ENCODE measurements at places on chromosomes 1 and 21.

DNA sequence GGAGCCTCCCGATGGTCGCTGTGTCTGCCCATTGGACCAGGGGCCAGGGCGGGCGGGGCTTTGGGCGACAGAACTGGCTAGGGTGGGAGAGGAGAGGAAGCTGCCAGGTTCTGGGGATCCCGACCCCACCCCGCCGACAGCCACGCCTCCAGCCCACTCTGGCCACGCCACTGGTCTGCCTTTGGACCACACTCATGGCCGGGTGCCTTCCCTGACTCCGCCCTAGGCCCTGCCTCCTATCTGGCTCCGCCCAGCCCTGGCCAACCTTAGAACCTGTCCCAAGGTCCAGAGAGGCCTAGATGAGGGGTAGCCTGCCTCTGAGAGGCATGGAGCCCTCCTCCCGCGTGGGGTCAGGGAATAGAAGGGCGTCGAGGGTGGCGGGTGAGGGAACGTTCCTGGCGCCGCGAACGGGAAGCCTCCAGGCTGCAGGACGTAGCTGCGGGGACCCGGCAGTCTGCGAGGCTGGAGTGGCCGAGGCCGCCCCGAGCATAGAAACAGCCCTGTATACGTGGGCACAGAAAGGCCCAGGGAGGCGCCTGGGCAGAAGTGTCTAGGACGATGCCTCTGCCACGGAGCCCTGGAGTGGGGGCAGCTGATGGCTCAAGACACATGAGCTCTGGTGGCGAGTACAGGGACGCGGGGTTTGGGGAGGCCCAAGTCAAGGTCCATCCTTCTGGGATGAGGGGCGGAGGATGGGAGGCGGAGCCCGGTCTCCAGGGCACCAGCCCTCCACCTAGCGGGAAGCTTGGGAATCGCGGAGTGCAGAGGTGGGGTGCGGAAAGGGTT, 11.5 kb upstream of the COL16A1 start:
- DNase-seq: peak; percentile 71

DNA sequence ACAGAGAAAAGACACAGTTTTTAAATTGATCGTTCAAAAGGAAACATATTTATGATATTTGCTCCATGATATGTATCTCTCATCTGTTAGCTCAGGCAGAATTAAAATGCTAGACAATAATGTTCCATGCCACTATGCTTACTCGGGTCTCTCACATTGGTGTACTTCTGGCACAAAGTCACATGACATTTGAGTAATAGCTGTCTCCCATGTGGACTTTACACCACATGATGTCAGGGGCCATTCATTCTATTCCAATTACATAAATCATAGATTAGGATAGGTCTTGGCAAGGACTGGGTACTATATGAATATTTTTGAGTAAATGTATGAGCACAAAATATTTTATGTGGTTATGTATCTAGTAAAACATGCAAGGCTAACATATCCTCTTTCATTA, 648.4 kb downstream of the PLA2G4A start:
- DNase-seq: no peak

DNA sequence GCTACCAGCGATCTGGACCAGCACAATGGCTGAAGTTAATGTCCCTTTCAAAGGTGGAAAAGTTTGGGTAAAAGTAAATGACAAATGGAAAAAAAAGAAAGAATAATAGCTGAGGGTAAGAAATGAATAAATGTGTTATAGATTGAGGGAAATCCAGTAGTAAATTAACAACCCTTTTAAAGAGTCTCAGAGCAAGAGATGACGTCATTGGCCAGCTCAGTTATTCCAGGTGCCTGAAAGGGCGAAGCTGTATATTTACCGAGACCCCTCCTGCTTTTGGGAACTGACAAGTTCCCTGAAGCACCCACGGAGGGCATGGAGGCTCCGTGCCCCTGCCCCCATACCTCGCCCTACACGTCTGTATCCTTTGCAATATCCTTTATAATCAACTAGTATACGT, 40.5 kb upstream of the KCNJ6 start:
- no peak for DNase-seq

GRCh38 chr1:98201666-98202081, 280.8 kb upstream of the DPYD start:
- peak; percentile 19 for DNase-seq

DNA sequence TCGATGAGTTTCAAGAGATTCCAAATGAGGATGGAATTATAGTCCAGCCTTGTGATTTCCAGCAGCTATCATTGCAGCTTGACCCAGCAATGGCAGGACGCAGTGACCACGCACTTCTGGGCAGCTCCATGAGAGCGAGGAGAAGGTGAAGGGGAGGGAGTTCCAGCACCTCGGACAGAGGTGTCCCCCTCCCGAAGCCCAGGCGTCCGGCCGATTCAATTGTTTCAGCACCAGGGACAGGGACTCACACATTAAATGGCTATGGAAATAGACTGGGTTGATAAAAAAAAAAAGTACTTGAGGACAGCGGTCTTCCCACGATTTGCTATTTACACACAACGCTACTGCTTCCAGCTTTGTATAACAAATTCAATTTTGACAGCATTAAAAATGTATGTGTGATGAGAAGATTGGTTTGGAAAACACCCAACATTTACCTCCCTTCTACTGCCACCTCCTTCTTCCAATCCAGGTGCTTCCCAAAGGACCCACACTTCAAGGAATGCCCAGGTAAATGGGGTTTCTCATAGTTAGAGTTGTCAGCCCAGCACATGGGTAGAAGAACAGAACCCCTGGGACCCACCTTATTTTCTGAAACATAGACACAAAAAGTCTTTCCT, 71.8 kb downstream of the DISP3 start:
- DNase-seq: peak; percentile 78

DNA sequence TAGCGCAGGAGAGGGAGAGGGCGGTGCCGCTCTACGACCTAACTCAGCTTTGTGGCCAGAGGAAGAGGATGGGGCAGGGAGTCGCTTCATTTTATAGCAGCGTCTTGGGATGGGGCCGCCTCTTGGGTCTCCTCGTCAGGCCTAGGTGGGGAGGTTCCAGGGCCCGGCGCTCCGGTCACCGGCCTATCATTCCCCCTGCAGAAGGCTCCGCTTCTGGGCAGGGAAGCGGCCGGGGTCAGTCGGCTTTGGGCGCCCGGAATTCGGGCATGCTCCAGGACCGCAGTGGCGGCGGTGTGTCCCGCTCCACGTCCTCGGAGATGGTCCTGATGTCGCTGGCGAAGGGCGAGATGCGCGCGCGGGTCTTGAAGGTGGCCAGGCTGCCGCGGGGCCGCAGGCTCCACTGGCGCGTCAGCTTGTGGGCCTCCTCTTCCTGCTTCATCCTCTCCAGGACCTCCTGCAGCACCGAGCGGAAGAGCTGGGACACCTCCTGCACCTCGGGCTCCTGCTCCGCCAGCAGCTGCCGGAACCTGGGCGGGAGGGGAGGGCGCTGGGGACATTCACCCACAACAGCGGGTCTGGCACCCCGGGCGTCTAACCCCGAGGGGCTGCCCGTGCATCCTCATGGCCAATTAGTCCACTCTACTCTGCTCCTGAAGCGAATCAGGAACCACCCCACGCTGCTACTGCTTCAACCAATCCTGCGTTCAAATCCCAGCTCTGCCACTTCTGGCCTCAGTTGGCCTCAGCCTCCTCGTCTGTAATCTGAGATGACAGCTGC, 13.0 kb downstream of the RD3 start:
- DNase-seq: no peak

DNA sequence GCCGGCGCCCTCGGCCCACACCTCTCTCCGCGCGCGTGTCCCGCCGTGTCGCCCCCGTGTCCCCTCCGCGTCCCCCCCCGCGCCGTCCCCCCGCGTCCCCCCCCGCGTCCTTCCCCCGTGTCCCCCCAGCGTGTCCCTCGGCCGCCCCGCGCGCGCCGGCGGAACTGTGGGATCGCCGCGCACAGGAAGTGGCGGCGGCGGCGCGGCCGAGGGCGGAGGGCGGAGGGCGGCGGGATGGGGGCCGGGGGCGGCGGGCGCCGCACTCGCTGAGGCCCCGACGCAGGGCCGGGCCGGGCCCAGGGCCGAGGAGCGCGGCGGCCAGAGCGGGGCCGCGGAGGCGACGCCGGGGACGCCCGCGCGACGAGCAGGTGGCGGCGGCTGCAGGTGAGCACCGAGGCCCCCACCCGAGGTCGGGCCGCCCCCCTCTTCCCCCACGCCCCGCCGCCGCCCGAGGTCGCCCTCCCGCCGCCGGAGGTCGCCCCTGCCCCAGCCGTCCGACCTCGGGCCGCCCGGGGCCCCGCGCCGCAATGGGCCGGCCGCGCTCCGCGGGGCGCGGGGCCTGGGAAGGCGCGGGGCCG, at the start of gene AGPAT3:
Gene AGPAT3 (plus strand): TSS at position 262 of the 578 bp plus-strand sequence. CDS start 94,459 bp downstream, outside the sequence.
- DNase-seq: no peak

DNA sequence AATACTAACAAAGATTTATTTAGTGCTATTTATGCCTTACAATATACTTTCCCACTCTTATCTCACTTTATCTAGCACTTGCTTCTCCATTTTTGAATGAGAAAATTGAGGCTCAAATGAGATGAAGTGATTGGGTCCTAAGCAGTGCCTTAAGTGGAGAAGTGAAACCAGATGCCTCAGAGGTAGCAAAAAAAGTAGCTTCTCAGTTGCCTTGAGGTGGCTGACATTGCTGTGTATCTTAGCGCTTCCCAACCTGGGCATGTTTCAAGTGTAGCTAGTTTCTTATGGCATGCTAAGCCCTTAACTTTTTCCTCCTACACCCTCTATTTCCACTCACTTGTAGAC, 390.4 kb downstream of the OMA1 start:
- no peak for DNase-seq

GRCh38 chr1:183553764-183554163, 36.5 kb downstream of the NCF2 start:
- no peak for DNase-seq

DNA sequence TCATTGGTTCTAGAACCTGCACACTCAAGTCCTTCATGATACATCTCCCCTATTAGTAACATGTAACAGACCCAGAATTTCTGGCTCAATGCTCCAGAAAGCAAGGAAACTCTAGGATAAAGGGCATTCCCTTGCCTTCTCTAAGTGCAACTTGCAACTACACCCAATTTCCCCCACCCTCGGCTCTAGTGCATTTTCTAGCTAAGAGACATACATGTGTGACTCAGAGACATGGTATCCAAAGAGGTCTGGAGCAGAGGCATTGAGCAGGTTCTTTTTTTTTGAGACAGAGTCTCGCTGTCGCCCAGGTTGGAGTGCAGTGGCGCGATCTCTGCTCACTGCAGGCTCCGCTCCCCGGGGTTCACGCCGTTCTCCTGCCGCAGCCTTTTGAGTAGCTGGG, 132.9 kb downstream of the ZC3H11B start:
- DNase-seq: no peak

- DNase-seq: no peak
Measured at GRCh38 chr1:98385652-98386051, 275.9 kb upstream of the SNX7 start.

DNA sequence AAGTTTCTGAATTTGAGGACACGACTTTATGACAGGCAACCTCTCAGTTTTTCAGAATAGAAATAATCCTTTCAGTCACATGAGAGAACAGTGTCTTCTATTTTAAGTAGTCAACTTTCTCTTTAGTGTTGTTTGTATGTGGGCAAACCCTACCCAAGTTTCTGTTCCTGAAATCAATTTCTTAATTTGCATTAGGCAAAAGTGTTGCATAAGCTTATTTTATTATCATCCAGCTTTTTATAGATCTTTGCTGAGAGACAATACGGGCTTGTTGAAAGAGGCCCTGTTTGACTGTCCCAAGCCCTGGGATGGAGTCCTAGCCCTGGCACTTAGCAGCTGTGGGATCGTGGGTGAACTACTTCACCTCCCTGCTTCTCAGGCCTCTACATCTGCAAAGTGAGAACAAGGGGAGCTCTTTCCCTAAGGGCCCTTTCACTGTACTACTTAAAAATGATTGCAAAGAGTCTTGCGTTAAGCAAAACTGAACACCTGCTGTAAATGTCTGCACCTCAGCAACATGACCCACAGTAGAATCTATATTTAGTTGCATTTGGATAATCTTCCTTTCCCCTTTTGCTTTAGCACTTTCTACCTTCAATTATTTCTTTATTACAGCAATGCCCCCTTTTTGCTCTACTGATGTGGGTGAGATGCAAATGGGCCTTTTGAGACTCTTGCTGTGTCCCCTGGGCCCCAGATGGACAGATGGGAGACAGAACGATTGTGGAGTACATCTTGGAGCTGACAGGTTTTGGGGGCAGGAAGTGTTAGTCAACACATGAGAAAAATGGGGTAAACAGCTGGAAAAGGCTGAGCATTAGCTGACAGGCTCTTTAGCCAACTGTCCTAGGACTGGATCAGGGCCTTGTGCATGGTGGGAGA, 41.0 kb upstream of the SCAF4 start:
- DNase-seq: no peak

DNA sequence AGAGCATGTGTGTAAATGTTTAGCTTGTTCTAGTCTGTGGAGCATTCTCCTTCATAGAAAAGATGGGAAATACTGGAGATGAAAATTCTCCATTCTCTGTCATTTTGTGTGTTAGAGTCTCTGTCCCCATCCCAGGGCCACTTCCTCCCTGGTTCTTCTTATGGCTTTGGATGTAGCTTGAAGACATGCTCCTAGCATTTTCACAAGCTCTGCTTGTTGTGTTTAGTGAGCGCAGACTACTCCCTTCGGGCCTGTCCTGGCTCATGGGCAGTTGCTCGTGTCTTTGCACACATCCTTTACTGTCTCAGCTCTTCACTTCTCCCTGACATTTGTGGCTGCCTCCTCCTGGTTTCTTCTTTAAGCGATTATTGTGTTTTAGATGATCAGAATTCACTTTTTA, 30.4 kb downstream of the MAPKAPK2 start:
- DNase-seq: no peak

GRCh38 chr1:86787621-86788020, 83.2 kb downstream of the SH3GLB1 start:
- DNase-seq: no peak

GRCh38 chr1:185961664-185962063, 227.5 kb downstream of the HMCN1 start:
- no peak for DNase-seq

DNA sequence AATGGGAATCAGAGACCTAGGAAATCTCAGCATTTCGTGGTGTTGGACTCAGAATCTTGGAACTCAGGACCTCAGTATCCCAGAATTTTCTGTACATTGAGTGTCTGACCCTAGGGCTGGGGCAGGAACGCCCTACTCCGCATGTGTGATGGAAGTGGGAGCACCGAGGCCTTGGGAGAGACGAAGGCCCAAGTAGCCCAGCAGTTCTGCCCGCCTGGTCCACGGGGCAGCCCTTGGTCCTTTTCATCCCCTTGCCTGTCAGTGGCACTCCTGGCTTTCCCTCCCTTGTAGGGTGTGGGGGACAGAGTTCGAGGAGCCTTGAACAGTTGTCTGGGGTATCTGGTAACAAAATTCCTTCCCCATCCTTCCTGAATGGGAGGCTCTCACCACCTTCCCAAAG, 10.2 kb downstream of the A3GALT2 start:
- DNase-seq: no peak

- no peak for DNase-seq
Measured at GRCh38 chr1:161378014-161378413, 10.3 kb upstream of the CFAP126 start.
